Stimulated activated CD8-positive, alpha-beta memory T cell treated with anti-CD3 and anti-CD28 coated beads, Interleukin-15, amount 100 ng/mL, for 24 hours (primary cell): ENCODE measurements at places on chromosomes 2 and 18.

DNA sequence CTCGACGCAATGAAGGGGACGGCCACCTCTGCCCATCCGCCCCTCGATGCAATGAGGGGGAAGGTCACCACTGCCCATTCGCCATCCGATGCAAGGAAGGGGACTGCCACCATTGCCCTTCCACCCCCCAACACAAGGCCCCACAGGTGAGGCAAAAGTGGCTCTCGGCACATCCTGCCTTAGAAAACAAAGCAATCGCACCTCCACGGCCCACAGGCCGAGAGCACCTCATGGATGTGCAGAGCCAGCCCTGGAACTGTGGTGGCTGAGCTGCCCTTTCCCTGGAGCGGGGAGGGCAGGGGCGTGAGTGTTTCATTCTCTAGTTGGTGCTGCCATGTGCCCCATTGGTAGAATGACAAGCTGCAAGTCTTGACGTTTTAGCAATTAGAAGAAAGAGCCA lies 320.6 kb upstream of the SALL3 start:
- DNase-seq, result no peak

GRCh38 chr18:27527856-27528255 lies 342.7 kb upstream of the CHST9 start:
- no peak for DNase-seq

DNA sequence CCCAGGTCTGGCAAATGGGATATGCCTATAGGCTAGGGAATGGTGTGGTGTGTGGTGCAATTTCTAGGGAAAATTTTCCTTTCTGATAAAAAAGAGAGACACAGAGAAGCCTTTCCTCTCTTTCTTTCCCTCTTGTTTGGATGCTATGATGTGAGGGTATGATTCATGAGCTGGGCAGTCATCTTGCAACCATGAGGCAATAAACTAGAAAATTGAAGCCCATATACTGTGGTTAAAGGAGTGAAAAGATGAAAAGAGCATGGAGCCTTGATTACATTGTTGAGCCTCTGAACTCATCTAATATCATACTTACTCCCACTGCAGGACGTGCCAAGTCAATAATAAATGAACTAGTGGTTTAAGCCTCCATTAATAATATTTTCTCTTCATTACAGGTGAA lies 215.6 kb downstream of the HAUS1 start:
- no peak for DNase-seq

GRCh38 chr18:70961939-70962338 lies 673.1 kb downstream of the SOCS6 start:
- no peak for DNase-seq

GRCh38 chr2:197134206-197134605 lies 176.4 kb downstream of the ANKRD44 start:
- no peak for DNase-seq

- DNase-seq, result no peak
Observed at GRCh38 chr2:114113518-114113917, 223.6 kb downstream of the ACTR3 start.

DNA sequence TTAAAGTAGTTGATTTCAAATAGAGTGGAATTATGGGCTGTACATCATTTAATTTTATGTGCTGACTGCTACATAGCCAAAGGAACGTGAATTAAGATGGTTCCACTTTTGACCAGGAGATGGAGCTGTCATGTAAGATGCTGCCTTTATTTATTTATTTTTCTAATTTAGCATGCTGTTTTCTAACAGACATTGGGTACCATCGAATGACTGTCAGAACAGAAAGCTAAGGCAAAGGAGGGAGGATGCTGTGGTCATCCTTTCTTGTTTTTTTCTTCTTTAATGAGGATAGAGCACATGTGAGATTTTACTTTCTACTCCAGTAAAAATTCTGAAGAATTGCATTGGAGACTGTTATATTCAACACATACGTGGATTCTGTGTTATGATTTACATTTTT lies at the start of gene SCN2A:
Gene SCN2A, plus strand, starts transcription at position 185 of the 400 bp plus-strand sequence. CDS start 56,410 bp downstream, outside the sequence.
- DNase-seq, result no peak
